H1 (cell line): ENCODE measurements at places on chromosomes 13 and 19. TPM values are rescaled to one million over a fixed set of nuclear protein-coding genes. Genes with fewer than 3 reads are reported as not detected.

DNA sequence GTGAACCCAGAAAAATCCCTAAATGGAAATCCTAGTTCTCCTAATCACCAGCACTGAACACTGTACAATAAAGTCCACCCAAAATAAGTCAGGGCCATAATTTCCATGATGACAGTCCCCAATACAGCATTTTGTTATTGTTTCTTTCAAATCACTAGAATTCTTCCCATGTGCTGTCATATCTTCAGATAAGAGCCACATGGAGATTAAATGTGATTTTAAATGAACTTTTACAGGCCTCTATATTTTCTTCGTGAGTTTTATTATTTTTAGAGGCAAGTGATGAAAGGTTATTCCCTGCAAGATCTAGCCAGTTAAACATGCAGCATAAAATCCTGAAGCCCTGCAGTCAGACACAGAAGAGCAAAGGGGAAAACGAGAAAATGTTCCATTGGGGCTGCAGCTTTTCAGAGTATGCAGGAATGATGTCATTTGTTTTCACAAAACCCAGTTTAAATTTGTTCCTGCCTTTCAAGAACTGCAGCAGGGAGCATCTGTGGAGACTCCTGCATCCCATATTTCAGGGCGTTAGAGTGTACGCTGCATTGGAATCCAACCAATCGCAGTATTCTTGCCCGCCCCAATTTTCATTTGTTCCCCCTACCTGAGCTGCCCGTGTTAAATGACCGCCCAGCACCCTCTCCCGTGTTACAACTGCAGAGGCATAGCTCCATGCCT, 167.2 kb upstream of the KLF12 start:
- H3K4me1 ChIP-seq = peaks cover 9% of the 10 kb centered on the region
- no peaks in the 10 kb centered on the region for H3K36me3 ChIP-seq
- no peak overlapping the region for H3K27ac ChIP-seq

DNA sequence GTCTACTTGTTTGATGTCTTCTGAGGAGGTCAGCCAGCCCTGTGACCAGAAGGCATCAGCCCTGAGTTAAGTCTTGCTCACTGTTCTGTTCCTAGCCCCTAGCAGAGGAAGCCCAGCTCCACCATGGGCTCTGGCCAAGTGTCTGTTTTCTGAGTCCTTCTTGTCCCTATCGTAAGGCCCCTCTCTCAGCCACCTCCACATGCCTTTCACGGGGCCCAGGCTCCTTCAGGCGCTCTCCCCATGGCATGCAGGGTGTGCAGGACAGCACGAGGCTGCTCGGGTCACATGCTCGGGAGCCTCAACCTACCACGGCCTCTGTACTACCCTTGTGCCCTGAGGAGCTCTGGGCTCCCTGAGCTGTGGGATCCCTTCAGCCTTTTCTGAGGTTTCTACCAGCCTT, 47.8 kb upstream of the LATS2 start:
- H3K27ac ChIP-seq = no peak overlapping the region
- no peak for DNase-seq
- H3K4me1 ChIP-seq = no peaks in the 10 kb centered on the region
- no peak overlapping the region for H3K4me3 ChIP-seq
- no peaks in the 10 kb centered on the region for H3K27me3 ChIP-seq

DNA sequence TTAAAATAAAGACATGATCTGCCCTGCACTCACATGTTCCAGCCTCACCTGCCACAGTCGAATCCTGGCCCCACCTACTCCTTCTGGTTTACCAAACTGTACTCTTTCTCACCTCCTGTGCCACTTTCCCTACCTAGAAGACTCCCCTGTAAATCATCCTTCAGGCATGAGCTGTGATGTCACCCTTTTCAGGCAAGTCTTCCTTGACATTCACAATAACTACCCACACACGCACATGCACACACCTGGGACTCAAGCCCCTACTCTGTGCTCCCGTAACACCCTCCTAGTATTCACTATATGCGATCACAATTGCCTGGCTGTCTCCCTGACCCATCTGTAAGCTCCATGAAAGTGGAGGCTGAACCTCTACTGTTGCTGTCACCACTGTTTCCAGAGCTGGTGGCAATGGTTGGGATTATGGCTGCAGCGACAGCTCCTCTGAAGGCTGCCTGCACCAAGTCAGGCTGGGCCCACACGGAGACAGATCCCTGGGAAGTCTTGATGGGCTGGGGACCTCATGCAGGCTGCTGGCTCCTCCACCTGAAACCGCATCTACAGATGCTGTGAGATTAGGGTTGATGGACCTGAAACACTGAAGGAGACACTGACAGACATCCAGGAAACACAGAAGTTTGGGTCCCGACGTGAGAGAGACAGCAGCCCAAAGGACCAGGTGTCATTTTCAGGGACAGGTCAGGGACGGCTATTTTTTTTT, 611.1 kb downstream of the UQCRFS1 start:
- H3K27me3 ChIP-seq = no peaks in the 10 kb centered on the region
- no peak overlapping the region for H3K4me3 ChIP-seq
- no peaks in the 10 kb centered on the region; the same call in 1 of the 2 replicates for H3K36me3 ChIP-seq
- H3K4me1 ChIP-seq = no peaks in the 10 kb centered on the region
- H3K27ac ChIP-seq = no peak overlapping the region

DNA sequence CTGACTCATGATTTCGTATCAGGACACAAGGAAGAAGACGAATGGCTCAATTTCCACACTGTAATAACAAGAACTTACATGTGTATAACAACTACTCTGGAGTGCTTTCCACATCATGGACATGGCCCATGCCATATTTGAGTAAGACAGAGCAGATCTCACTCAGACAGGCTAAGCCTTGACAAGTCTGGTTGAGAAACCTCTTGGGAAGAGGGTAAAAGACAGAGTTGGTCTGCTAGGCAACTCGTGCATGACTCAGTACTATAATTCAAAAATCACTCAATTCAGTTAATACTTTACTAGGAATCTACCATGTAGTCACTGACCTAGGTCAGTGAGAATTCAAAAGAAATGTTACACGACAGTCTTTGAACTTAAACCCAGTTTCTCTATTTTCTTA, 5.7 kb upstream of the THSD1 start:
- no peaks in the 10 kb centered on the region for H3K4me1 ChIP-seq
- DNase-seq = no peak
- H3K36me3 ChIP-seq = peaks cover 4% of the 10 kb centered on the region
- H3K4me3 ChIP-seq = no peak overlapping the region
- no peak overlapping the region for H3K27ac ChIP-seq

The FAM124A gene
- 47.1 and 49.9 TPM in 2 replicates for total RNA-seq

DNA sequence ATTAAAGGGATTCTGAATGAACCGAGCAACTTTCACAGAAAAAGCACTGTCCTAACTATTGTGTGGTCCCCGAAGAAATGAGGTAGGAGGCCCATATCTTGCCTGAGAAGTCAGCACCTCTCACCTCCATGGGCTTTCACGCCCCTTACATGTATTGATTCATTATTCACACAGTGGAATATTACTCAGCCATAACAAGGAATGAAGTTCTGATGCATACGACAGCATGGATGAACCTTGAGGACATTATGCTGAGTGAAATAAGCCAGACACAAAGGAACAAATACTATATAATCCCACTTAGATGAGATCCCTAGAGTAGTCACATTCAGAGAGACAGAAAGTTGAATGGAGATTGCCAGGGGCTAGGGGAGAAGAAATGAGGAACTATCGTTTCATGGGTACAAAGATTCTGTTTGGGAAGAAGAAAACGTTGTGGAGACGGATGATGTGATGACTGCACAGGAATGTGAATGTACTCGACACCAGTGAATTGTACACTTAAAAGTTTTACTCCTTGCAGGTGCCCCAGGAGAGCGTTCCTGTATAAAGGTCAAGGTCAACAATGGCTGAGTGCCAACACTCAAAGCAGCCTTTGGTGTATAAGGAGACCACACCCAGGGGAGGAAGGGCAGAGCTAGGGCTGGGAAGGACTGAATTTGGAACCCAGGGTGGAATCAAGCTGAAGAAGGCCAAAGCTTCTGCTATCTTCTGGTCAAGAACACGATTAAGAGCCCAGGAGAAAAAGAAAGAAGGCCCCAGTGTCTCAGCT, 22.5 kb downstream of the ZIC5 start:
- no peaks in the 10 kb centered on the region for H3K36me3 ChIP-seq
- no peak for DNase-seq
- H3K27ac ChIP-seq = no peak overlapping the region
- H3K27me3 ChIP-seq = no peaks in the 10 kb centered on the region
- H3K4me3 ChIP-seq = no peak overlapping the region

The EID2B gene
- 2.4 and 3.4 TPM in 2 replicates for total RNA-seq

The MYO16 gene
- total RNA-seq = 0.10 and 0.22 TPM in 2 replicates

GRCh38 chr19:21580101-21580500, 74.7 kb downstream of the ZNF429 start:
- H3K4me1 ChIP-seq = no peaks in the 10 kb centered on the region
- DNase-seq = no peak
- H3K36me3 ChIP-seq = no peaks in the 10 kb centered on the region
- peaks cover under 1% of the 10 kb centered on the region; the same call in 1 of the 2 replicates for H3K27me3 ChIP-seq
- H3K27ac ChIP-seq = no peak overlapping the region

GRCh38 chr13:106541826-106542225, 6.4 kb upstream of the EFNB2 start:
- H3K36me3 ChIP-seq = peaks cover 43% of the 10 kb centered on the region; the same call in 1 of the 2 replicates
- DNase-seq = no peak
- no peak overlapping the region for H3K4me3 ChIP-seq
- no peaks in the 10 kb centered on the region for H3K4me1 ChIP-seq

DNA sequence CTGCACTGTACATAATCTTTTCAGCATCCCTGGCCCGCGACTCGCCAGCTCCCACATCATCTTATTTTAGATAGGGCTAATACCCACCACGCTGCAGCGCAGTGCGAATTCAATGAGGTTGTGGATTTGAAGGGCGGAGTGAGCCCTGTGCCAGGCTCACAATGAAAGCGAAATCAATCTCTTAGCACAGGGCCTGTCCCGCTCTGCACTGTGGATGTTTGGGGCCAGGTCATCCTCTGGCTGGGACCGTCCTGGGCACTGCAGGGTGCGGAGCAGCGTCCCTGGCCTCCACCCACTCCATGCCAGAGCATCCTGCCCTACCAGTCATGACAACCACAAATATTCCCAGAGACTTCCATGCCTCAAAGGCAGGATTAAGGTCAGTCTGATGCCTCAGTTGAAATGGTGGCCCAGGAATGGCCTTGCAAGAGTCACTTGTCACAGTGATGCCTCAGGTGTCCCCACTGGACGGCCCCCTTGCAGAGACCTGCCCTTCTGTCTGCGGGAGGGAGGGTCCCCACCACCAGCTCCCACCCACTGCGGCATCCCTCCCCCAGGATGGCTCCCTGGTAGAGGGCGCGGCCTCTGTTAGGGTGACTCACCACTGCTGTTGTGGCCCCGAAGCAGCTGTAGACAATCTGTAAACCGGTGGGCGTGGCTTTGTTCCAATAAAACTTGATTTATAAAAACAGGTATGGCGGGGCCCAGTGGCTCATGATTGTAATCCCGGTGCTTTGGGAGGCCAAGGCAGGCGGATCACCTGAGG, 5.6 kb downstream of the UHRF1 start:
- no peaks in the 10 kb centered on the region for H3K27me3 ChIP-seq
- no peak overlapping the region for H3K4me3 ChIP-seq
- no peaks in the 10 kb centered on the region for H3K4me1 ChIP-seq
- H3K27ac ChIP-seq = no peak overlapping the region
- DNase-seq = no peak
